ENCODE measurements at places on chromosomes 1 and 21.

- no peak for DNase-seq
These were observed 37.3 kb upstream of the LBR start for GRCh38 chr1:225464851-225465792.

GRCh38 chr1:54814571-54814970 is 13.4 kb upstream of the TTC22 start:
- no peak for DNase-seq

GRCh38 chr1:116755066-116755465 is 836 bp downstream of the CD2 start:
- no peak for DNase-seq

- DNase-seq, result no peak
These were observed 6.9 kb upstream of the SRP9 start for GRCh38 chr1:225770561-225771248.

DNA sequence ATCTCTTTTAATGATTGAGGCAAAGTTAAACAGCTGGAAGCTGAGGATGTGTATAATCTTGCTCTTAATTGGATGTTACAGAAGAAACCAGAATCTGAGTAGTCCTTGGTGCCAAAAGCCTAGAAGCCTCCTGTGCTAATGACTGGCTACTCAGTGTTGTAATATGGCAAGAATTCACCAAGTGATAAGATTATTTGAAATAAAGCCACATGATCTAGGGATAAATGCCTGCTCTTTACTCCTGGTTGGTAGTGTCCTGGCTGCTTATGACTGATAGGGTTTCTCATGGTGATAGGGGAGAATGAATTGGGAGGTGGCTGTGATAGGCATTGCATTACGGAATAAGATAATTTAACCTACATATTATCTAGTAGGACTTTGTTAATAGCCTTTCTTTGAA is 13.6 kb upstream of the MAB21L3 start:
- DNase-seq, result no peak

DNA sequence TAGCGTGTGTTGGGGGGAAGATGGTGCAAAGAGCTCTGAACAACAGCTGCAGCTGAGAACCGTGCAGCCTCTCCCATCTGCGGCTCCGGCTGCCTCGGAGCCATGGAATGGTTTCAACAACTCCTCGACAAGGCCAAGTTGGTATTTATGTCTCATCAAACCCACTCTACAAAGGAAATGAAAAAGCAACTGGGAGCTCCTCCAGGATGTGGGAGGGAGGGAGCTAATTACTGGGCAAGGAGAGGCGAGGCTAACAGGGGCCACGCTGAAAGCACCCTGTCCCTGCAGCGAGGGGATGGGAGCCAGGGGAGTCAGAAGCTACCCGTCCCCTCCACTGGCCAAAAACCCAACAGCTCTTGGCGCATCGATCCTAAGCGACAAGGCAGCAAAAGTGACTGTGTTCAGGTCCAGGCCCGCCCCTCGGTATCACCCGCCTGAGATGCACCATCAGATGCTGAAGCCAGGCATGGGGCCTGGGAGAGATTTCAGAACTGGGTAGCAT is 63.1 kb downstream of the ACOT7 start:
- DNase-seq, result peak; percentile 78
